ENCODE measurements at places on chromosomes 7 and 10.
A peak's percentile ranks its signal among the peaks of the same experiment; 100 is the strongest.

DNA sequence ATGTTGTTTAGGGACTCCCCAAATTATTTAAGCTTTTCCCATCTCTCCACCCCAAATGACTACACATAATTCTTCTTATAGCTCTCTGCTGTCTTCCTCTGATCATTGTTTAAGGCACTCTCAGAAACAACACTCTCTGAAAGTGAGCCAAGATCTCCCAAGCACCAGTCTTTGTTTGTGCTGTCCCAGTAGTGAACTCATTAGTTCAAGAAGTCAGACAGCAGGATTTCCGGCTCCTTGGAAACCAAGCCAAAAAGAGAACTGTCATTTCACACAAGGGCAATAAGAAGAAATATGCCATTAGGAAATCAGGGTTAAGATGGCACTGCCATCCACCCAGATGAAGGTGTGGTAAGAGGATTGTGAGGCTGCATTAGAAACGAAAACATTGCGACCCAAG, 83.1 kb downstream of the FZD1 start:
- no peak for DNase-seq

GRCh38 chr7:92613214-92613613, 23.0 kb upstream of the FAM133B start:
- DNase-seq = no peak

DNA sequence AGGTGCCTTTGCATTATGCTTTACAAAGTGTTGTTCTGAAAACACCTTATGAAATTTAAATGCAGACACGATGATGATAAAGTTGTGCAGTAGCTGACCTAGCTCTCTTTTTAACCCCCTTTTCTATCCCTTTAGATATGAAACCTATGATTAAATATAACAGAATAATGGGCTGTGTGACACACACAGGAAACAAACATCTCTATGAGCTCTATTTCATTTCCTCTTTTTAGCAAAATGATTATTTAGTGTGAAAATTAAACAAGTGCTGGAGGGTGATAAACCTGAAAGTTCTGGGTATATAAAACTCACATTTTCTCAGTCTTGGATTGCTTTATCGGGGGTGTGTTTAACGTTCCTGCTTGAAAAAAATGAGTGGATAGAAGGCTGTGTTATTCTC, 1310.5 kb upstream of the CELF2 start:
- no peak for DNase-seq

DNA sequence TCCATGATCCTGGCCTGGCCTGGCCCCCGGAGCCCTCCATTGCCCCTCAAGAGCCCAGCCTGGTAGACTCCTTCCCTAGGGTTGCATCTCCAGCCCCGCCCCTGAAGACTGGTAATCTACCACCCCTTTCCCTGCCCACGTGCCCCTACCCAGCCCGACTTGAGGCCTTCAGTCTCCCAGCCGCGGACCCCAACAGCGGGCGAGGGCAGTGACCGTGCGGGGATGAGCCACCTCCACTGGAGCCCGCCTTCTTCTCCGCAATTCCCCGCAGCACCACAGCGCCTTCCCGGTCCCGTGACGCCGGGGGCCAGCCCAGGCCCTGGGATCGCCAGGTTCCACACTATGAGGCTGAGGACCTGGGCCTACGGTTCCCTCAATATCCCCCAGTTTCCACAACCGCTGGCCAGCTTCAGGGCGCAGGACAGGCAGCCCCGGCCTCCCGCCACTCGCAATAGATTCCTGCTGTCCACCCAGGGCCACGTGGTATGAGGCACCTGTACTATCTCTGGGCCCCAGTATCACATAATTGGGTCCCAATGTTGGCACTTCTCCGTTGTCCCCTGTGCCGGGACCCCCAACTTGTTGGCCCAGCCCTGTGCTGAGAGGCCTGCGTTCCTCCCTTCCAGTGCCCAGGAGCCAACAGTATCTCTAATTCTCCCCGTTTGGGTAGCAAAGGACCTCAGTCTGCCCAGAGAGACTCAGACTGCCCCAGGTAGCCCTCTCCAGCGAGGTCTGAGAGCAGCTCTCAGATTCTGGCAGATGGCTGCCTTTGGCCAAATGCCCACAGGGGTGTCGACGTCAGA, 1.1 kb upstream of the GPRIN2 start:
- DNase-seq = no peak

- DNase-seq = no peak
Measured at GRCh38 chr10:121406823-121407545, 191.3 kb downstream of the FGFR2 start.

DNA sequence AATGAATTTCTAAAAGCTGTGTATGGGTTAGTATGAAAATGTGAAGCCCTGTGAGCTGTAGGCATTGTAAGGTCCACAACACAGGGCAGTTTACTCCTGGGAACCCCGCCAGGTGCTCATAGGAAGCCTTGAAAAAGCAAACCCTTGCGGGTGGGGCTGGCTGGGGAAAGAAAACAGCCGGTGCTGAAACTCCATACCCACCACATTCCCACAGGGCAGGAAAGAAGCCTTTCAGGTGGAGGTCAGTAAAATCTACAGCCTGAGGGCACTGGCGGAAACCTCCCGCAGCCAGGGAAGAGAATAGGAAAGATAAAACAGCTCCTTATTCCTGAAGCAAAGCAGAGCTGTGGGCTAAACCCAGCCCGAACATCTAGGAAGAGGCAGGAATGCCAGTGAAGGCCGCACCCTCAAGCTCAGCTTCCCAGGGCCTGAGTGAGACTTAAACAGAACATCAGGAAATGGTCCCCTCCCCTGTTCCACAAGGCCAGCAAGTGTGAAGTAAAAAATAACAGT, 34.7 kb downstream of the PODXL start:
- no peak for DNase-seq

GRCh38 chr10:17883621-17884020, 68.1 kb upstream of the SLC39A12 start:
- no peak for DNase-seq

DNA sequence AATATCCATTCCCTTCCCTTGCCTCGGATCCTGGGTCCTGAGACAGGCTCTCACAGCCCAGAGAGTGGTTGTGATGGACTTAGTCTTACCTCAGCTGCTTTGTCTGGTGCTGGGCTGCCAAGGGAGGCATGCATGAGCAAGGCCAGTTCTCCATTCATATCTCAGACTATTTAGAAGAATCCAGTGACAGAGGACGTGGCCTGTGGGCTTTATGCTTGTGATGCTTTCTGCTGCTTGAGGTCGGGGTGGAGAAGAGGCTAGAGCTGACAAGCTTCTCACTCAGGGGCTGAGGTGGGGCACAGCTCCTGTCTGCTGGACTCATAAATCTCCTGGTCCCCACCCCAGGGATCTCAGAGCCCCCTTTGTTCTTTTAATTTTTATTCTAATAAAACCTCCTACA, 66.8 kb downstream of the DNAJC12 start:
- no peak for DNase-seq

GRCh38 chr10:17685233-17685840, 41.4 kb downstream of the STAM start:
- DNase-seq = peak; percentile 34

DNA sequence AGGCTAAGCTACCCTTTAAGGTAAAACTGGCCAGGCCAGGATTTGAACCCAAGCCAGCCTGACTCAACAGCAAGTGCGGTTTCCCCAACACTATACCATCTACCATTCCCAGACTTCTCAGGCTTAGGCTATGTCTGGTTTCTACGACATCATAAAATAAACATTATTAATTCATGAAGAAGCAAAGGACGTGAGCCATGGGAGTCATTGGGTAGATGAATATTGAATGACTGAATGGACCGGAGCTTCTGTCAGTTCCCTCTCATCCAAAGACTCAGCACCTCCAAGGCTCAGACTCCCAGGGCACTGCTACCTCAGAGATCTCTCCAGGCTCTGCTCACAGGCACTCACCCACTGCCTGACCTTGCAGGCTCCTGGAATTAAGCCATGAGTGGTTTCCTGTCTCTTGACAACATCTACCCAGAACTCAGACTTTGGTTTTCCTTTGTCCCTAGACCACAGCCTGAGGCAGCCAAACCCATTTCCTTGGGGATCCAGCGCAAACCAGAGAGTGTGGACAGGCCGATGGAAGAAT, 64.6 kb upstream of the STEAP1B start:
- DNase-seq = no peak
